ENCODE measurements at places on chromosomes 11 and 22.
A peak's percentile ranks its signal among the peaks of the same experiment; 100 is the strongest.

- no peak for DNase-seq
Observed at GRCh38 chr11:8829556-8829955, 81.4 kb upstream of the AKIP1 start.

- DNase-seq: no peak
Observed at GRCh38 chr11:11373934-11374333, 20.9 kb upstream of the CSNK2A3 start.

GRCh38 chr22:42938976-42939375 lies 76.0 kb downstream of the PACSIN2 start:
- no peak for DNase-seq

DNA sequence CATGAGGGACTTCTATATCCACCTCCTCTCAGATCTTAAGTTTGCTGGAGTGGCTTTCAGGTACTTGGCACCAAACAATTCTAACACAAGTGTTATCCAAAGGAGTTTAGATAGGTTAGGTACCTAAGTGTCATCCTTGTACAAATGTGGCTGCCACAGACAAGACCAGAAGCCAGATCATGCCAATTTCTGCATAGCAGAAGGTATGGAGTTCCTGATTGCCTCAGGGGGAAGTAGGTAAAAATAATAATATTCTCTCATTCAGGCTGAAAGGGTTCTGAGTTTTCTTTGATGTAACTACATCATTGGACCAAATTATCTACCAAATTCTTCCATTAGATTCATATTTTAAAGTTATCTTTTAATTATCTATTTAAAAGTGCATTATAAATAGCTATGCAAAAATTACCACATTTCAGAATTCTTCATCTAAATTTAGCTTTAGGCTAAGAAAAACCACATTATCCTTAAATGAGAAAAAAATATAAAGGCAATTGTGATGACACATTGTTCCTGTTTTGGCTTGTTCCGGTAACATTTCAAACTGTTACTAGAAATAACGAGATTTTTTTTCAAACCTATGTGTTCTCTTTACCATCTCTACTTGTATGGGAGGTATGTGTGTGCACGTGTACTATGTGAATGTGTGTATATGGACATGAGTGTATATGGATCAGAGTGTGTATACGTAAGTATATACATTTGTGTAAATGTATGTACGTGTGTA lies 66.2 kb upstream of the POU2AF2 start:
- DNase-seq: no peak

GRCh38 chr11:40130427-40130826 lies 1329.0 kb downstream of the LRRC4C start:
- DNase-seq: no peak

DNA sequence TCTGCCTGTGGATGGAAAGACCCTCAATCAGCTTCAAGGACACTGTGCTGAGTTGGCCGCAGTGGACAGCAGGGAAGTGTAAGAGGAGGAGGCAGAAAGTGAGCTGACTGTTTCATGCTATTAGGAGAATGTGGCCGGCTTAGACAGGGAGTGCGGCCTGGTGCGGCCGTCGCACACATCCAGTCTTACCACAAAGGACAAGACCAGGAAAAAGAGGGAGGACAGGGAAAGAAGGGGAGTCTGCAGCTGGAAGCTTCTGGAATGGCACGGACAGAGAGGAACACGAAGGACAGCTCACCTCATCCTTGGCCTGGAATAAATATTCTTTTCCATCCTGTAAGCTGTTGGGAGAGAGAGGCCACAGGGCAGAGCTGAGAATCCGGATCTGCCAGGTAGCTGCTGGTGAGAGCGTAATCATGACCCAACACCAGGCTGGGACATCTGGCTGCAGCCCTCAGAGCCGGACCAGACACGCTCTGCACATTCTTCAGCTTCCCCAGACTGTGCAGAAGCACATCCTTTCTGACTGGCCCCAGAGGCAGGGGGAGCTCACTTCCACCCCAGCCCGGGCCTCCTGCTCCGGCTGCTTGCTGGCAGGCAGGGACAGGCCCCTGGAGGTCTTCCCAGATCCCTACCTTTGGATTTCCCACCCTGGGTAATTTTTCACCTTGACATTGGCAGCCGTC lies 8.6 kb upstream of the RBM4B start:
- no peak for DNase-seq

DNA sequence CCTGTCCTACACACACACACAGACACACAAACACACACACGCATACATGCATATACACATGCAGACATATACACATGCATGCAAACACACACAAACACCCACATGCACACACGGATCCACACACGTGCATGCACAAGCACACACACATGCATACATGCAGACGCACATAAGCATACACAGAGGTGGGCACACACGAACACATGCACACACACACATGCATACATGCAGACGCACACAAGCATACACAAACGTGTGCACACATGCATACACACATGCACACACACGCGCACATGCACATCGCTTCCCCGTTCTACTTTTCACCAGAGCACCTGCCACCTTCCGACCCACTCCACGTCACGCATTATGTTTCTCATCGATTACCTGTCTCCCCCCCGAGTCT lies 13.2 kb downstream of the PHF21B start:
- DNase-seq: no peak

GRCh38 chr22:20606041-20606783 lies 98.8 kb downstream of the MED15 start:
- peak; percentile 76 for DNase-seq

DNA sequence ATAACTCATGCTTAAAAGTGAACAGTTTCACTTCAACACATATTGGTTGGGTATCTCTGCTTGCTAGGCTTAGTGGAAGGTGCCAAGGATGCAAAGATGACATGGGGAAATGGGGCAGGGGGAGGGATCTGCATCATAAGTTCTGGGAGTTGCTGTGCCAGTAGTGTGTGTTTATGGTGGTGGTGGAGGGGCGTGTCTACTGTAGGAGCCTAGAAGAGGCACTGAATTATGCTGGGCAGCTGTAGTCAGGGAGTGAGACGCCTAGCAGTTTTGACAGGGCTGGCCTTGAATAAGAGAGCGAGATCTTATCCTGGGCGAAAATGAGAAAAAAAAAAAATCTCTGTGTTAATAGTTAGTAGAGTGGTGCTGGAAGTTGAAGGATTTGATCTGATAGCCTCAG lies 3.0 kb downstream of the ELMOD1 start:
- no peak for DNase-seq

DNA sequence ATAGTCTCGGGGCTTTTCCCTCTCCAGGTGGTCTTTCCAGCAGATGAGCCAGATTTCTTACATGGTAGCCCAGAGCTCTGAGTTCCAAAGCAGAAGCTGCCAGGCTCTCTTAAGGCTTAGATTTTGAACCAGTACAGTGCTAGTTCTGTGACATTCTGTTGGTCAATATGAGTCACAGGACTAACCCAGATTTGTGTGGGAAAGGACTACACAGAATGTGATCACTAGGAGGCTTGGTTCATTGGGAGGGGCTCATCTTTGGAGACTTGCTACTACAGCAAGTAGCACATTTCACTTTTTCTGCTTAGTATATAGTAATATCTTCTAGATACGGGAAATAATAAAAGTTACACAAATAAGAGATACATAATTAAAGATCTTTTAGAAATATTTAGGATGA lies 24.1 kb downstream of the RNF214 start:
- peak; percentile 22 for DNase-seq

GRCh38 chr11:79113054-79113690 lies 327.7 kb downstream of the TENM4 start:
- DNase-seq: no peak

All from GM03348 (cell line).